Ureter (tissue), 1 donor: ENCODE measurements at places on chromosomes 7 and 10. TPM values are rescaled to one million over a fixed set of nuclear protein-coding genes. Genes with fewer than 3 reads are reported as not detected.

Gene ANKRD61
- not detected for total RNA-seq

Gene TAS2R39
- total RNA-seq: not detected

Gene THSD7A
- 21.6 TPM for total RNA-seq

Gene MET
- 54.1 TPM for total RNA-seq

Gene TSPAN12
- total RNA-seq: 18.8 TPM

Gene SLC39A12
- 0.13 TPM for total RNA-seq

Gene RFC2
- 23.3 TPM for total RNA-seq

Gene PHYHIPL
- 2.4 TPM for total RNA-seq

Gene XRCC2
- 0.96 TPM for total RNA-seq

Gene CRPPA
- total RNA-seq: 3.6 TPM

Gene LRRC17
- total RNA-seq: 5.2 TPM

Gene CPN1
- total RNA-seq: not detected

Gene SHTN1
- 17.1 TPM for total RNA-seq

Gene CLCN1
- 0.31 TPM for total RNA-seq

Gene SH2D4B
- total RNA-seq: not detected

Gene ATP5F1C
- 273 TPM for total RNA-seq

Gene WAC
- 126 TPM for total RNA-seq

Gene RELN
- 1.5 TPM for total RNA-seq

Gene MYH16
- not detected for total RNA-seq

Gene GIMAP6
- total RNA-seq: 26.3 TPM

Gene LRRD1
- not detected for total RNA-seq

Gene PAPSS2
- total RNA-seq: 11.7 TPM

Gene MACC1
- 35.2 TPM for total RNA-seq

Gene SLC29A4
- total RNA-seq: 3.7 TPM

Gene FGFR2
- total RNA-seq: 36.2 TPM

Gene ZNF727
- total RNA-seq: 13.5 TPM

Gene PTF1A
- total RNA-seq: not detected

Gene H2BK1
- total RNA-seq: not detected

Gene NYAP1
- total RNA-seq: 0.68 TPM

Gene DPP6
- not detected for total RNA-seq

Gene DEPP1
- 62.7 TPM for total RNA-seq

Gene CHST15
- 15.7 TPM for total RNA-seq

Gene GPR15LG
- 29.2 TPM for total RNA-seq

Gene ANXA8L1
- 65.7 TPM for total RNA-seq

Gene GCK
- 0.39 TPM for total RNA-seq

Gene AFAP1L2
- 17.9 TPM for total RNA-seq

Gene NRCAM
- 3.6 TPM for total RNA-seq

Gene RAB19
- total RNA-seq: 3.7 TPM

Gene DPYSL4
- total RNA-seq: 2.1 TPM

Gene PTN
- 8.3 TPM for total RNA-seq

Gene VPS37D
- total RNA-seq: 0.86 TPM

Gene TMEM213
- not detected for total RNA-seq

Gene OPN1SW
- total RNA-seq: not detected

Gene GPR146
- total RNA-seq: 8.7 TPM

Gene ATRNL1
- 18.4 TPM for total RNA-seq

Gene KLF14
- 0.36 TPM for total RNA-seq

Gene CASD1
- total RNA-seq: 27.3 TPM

Gene DNMBP
- 54.6 TPM for total RNA-seq

Gene EPHB6
- total RNA-seq: 55.9 TPM

Gene FXYD4
- 13.8 TPM for total RNA-seq

Gene EPO
- 0.68 TPM for total RNA-seq

Gene LRMDA
- 23.1 TPM for total RNA-seq
